Bronchial epithelial cell (primary cell): ENCODE measurements at places on chromosomes 6 and 20.

DNA sequence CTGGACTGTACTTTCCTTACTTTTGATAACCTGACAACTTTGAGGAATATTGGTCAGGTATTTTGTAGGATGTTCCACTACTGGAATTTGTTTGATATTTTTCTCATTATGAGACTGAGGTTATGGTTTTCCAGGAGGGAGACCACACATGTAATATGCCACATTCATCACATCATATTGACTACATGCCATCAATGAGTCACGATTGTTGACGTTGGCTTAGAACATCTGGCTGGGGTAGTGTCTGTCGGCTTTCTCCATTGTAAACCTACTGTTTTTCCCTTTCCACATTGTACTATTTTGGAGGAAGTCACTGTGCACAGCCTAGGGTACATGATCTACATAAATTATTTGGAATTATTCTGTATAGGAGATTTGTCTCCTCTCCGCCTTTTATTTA is 1.4 kb upstream of the STX11 start:
- no peak for DNase-seq

DNA sequence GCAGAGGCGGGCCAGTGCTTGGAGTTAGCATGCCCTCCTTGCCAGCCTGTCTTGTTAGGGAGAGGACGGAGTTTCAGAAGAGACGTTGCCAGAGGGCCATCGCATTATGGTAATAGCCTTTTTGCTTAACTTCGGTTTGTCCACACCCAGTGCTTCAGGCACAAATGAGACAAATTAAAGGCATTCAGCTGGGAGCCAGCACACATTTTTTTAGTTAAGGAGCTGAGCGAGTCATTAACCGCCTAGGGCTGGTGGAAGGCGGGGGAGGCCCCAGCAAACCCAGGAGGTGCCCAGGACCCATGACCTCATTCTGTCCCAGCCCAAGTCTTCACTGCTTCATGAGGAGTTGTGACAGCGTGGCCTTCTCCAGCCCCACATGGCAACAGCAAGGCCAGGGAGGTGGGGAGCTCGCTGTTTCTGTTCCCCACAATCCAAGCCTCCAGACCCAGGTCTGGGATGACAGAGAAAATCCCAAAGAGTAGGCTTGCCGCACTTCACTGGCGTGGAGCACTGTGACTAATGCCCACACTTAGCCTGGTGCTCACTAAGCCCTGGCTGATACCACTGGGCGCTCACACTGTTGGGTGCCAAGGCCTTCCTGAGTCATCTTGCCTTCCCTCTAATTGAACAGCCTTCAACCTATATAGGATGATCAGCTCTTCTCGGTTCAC is 237.1 kb downstream of the ANKRD60 start:
- DNase-seq, result peak; percentile 90

GRCh38 chr6:63097222-63097621 is 114.0 kb upstream of the FKBP1C start:
- DNase-seq, result no peak

DNA sequence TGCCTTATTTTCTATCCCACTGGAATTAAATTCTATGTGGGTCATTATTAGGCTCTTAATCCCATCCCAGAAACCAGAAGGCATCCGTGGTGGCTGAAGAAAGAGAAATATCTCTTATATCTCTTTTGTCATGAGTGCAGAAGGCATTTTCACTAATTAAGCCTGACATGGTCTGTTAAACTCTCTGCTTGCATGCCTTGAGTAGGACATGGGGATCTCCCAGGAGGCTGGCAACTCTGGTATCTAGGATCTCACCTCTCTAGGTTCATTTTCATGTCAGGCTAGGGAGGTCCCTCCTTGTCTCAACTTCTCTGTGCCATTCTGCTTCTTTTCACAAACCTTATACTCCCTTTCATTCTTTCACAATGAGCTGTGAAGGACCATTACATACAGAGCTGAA is 25.3 kb upstream of the GPR63 start:
- no peak for DNase-seq

DNA sequence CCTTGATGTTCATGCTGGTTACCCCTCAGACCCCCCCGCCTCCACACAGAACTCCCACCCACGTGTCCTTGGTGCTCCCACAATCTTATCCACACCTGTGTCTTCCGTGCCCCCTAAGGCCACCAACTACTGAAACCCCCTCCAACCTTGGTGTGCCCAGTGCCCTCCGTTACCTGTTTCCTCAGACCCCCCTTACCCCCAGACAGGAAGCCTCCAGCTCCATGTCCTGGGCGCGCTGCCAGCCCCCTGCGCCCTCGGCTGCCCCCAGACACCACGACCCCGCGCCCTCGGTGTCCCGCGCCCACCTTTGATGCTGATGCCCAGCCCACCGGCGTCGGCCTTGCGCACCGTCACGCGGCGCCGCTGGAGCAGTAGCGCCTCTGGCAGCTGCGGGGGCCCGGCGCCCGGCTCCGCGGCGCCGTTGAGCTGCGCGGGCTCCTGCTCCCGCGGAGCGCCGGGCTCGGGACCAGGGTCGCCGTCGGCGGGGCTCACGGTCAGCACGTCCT is 504 bp downstream of the SNTA1 start:
- DNase-seq, result no peak

DNA sequence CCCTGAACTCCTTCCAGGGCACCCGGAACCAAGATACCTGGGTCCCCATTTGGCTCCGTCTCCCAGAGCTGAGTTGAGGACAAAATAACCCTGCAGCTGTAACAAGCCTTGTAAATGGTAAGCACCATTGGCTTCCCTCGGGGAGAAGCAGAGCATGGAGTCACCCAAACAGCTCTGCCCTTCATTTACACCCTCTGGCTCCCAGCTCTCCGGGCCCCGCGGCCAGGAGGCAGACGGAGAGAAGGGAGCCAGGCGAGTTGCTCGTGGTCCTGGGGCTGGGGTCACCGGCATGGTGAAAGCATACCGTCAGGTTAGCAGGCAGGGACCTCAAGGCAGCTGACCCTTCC is 2.1 kb downstream of the TFEB start:
- DNase-seq, result no peak

GRCh38 chr6:3397229-3398164 is 59.4 kb downstream of the SLC22A23 start:
- no peak for DNase-seq

DNA sequence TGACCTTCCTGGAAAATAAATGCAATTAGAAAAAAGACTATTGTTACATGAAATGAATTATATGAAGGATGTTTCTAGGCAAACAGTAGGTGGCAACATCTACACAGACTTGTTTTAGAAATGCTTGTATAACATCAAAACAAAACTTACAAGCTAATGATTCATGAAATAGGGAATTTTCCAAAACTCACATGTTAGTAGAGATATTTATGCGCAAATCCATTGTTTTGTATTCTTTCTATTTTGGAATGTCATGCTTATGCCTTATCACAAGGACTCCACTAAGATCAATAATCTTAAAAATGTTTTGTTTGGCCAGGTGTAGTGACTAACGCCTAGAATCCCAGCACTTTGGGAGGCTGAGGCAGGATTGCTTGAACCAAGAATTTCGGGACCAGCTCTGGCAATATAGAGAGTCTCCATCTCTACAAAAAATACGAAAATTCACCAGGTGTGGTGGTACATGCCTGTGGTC is 32.3 kb upstream of the LGSN start:
- DNase-seq, result peak; percentile 75

DNA sequence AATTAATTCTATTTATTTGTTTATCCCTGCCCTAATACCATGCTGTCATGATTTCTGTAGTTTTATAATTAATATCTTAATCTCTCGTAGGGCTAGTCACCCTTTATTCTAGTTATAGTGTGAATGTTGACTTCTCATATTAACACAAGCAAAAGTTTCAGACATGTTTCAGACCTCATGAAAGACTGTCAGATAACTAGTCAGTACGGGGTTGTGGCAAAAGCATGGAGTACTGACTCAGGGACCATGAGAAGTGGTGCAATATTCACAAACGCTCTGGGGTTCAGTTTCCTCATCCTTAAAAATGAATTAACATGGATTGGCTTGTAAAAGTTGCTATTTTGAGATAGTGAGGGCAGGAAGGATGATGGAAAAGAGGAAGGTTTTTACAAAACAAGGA is 148.9 kb downstream of the TMEM200A start:
- no peak for DNase-seq

GRCh38 chr6:78861509-78861908 is 5.8 kb upstream of the IRAK1BP1 start:
- DNase-seq, result peak; percentile 12

GRCh38 chr6:389622-390021 is 1.9 kb upstream of the IRF4 start:
- DNase-seq, result no peak

GRCh38 chr20:18360635-18361034 is 72.3 kb downstream of the ZNF133 start:
- DNase-seq, result peak; percentile 57

DNA sequence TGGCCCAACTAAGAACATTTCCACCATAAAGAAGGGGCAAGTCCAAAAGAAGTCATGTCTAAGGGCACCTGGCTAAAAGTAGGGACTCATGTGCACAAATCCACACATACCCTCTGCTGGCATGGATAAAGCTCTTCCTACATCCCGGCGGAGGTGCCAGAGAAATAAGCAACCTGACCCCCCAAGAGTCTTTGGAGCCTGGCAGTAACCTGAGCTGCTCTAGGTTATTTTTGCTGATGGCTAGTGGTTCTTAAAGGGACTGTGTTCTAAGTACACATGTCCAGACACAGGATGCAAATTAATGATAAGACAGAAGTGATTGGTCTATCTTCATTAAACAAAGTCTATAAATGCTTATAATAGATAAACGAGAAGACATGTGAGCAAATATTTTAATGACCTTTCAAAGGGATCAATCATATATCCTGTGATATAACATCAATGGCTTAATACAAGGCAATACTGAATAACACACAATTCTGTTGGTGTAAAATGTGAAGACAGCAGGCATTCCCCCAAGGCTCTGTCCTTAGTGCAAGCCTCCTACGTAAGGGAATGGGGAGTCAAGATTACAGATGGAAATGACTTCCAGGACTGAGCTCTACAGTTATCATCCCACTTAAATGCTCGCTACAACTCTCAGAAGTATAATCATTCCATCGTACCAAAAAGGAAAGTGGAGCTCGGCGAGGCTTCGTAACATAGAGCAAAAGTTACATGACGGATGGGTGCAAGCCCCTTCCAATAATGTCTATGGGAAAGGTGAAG is 52.5 kb downstream of the HIVEP2 start:
- DNase-seq, result no peak

DNA sequence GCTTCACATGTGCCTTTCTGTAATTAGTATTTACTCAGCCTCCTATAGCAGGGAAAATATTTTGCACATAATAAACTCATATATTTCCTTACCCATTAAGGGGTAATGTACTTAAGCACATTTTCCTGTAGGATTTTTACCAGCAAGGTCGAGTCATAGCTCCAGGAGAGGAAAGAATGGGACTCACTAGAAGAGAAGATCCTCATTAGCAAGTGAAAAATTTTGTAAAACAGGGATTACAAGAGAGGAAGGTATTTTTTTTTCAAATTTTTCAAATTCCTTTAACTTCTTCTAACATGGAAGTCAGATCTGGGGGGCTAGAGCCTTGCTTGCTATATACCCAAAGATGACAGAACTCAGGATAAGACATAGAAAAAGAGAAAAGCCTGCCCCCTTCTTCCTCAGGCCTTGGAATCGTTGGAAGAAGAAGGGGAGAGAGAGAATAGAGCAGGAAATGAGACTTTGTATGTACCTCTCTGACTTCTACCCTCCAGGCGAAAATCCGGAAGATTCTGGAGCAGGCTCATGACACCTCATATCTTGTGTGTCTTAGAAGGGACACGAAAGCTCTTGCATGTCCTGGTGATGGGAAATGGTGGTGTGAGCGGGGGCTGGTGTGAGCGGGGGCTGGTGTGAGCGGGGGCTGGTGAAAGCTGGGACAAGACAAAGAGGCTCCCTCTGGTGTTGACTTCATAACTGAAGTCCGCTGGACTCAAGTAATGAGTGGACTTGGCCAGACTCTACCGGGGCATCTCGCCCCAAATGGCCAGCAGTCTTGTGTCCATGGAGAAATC is 256.9 kb upstream of the PLCB4 start:
- no peak for DNase-seq

GRCh38 chr6:17663226-17663625 is 43.5 kb downstream of the NUP153 start:
- DNase-seq, result no peak

DNA sequence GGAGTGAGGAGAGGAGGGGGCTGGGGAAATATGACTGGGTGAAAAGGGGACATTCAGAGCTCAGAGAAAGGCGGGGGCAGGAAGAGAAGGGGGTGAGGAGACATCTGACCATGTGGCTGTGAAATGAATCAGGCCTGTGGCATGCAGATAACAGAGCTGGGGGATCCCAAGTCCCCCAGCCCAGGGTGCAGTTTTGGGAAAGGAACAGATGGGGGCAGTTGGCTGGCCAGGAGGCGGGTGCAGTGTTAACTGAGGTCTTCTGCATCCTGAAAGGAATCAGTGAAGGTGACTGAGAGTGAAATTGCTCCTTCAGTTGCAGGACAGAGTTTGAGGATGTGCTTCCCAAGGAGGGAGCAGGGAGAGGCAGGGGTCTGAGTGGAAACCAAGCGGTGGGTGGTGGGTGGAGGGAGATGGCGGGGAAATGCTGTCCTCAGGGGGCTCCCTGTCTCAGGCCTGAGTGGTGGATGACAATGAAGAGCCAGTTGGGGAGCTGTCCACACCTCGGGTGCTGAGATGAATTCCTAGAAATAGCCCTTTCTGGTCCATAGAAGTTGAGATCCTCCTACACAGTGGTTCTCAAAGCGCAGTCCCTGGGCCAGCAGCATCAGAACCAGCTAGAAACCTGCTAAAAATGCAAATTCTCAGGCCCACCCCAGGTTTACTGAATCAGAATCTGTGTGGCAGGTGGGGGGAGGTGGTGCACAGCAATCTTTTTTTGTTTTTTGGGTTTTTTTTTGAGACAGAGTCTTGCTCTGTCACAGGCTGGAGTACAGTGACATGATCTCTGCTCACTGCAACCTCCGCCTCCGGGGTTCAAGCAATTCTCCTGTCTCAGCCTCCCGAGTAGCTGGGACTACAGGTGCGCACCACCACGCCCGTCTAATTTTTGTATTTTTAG is 26.0 kb upstream of the CCDC167 start:
- DNase-seq, result no peak

GRCh38 chr20:14580418-14581074 is 243.1 kb upstream of the FLRT3 start:
- DNase-seq, result peak; percentile 56

- no peak for DNase-seq
Observed at GRCh38 chr6:67679566-67680296, 955.4 kb upstream of the ADGRB3 start.

DNA sequence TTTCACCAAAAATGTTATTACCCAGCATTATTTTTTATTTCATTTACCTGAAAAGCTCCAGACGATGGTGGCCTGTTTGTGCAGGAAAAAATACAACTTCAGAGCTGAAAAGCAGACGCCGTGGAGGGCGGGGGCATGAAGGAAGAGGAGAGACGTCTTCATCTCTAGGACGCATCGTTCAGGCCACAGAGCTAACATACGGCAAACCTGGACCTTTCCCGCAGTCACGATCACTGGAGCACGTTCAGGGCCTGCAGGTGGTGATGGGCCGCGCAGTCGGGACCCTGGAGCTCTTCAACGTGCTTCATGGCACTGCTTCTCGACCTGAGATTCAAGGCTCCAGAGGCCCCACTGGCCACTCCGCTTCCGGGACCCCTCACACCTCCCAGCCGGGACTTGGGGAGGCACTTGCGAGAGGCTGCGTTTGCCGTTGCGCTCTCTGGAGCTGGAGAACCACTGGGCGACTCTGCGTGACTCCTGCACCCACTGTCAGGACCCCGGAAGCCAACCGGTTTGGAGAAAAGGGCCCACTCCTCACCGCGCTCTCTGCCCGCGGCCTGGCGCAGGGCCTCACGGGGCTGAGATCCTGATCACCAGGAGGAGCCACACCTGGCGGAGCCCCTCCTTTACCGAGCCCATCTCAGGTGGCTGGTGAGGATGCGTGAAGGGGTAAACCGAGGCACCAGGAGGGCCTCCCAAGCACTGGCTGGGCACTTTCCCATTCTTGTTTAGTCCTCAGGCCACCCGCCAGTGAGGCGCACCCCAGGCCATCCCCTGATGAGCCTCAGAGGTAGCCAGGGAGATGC is 164.4 kb upstream of the AFDN start:
- no peak for DNase-seq
